ENCODE measurements at places on chromosomes 6 and 20.

- DNase-seq = no peak
These were observed 86.6 kb downstream of the ECT2L start for GRCh38 chr6:138882369-138883017.

- DNase-seq = no peak
These were observed 229.9 kb downstream of the ADGRG6 start for GRCh38 chr6:142531727-142532126.

- no peak for DNase-seq
These were observed 240.5 kb downstream of the ERMARD start for GRCh38 chr6:169991913-169992312.

GRCh38 chr6:7572213-7572943, 17.6 kb upstream of the SNRNP48 start:
- no peak for DNase-seq

DNA sequence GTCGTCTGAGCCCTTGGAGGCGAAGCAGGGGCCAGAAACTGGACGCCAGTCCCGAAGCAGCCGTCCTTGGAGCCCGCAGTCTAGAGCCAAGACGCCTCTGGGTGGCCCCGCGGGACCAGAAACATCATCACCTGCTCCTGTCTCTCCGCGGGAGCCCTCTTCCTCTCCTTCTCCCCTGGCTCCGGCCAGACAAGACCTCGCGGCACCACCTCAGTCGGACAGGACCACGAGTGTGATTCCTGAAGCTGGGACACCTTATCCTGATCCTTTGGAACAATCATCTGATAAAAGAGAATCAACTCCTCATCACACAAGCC, 416 bp downstream of the RSPH4A start:
- DNase-seq = no peak

DNA sequence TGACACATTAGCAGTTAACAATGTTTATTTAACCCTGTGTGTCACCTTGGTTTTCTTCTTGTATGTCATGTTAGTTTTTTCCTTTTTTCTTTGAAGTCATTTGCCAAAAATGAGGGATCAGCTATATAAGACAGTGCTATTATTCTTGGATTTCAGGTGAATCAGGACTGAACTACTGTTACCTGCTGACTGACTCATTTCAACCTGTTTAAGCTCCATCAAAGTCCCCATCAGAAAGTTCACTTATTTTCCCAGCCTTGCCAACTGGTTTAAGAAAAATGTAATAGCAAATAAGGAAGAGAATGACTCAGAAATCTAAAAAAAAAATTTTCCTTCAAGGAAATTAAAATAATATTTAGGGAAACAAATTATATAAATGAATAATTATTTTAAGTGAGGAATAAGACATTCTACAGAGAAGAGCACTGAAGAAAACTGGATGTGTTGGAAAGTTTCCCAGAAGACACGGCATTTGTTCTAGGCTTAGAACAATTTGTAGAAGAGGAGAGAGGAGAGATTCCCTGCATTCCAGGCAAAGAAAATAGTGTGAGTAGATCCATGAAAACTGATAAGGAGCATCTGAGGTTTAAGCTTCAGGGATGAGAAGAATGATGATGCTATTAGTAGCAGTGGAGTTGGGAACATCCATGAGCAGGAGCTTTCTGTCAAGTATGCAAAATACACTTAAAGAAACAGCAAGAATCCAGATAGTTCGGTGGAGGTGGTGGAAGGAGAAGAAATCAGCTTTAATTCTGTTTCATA, 84.9 kb upstream of the SIM1 start:
- no peak for DNase-seq

- DNase-seq = no peak
These were observed 7.3 kb upstream of the MDFI start for GRCh38 chr6:41630946-41631345.

GRCh38 chr6:151551223-151551857, 57.5 kb downstream of the CCDC170 start:
- no peak for DNase-seq

DNA sequence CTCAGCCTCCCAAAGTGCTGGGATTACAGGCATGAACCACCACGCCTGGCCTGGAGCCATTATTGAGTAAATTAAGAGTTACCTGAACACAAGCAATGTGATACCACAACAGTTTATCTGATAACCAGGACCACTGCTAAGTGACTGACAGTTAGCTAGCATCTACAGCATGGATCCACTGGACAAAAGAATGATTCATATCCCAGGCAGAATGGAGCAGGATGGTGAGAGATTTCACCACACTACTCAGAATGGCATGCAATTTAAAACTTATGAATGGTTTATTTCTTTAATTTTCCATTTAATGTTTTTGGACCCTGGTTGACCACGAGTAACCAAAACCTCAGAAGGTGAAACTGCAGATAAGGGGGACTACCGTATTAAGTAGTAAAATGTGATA, 48.6 kb downstream of the RALGAPA2 start:
- no peak for DNase-seq

DNA sequence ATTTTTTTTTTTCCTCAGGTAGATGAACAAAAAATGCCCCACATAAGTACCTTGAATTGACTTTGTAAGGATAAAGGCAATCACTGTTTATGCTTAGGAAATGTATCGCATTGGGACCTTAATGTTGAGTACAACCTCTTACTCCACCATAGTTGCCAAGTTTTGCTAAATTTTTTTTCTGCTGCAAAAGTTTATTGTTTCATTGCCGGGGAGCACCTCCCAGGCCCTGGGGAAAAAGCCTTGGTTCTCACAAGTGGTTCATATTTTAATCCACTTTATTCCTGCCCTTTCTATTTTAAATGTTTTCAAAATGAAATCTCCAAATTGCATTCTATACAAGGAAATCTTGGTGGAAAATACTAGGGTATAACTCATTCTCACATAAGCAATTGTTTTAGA, 52.3 kb upstream of the UTRN start:
- DNase-seq = no peak

DNA sequence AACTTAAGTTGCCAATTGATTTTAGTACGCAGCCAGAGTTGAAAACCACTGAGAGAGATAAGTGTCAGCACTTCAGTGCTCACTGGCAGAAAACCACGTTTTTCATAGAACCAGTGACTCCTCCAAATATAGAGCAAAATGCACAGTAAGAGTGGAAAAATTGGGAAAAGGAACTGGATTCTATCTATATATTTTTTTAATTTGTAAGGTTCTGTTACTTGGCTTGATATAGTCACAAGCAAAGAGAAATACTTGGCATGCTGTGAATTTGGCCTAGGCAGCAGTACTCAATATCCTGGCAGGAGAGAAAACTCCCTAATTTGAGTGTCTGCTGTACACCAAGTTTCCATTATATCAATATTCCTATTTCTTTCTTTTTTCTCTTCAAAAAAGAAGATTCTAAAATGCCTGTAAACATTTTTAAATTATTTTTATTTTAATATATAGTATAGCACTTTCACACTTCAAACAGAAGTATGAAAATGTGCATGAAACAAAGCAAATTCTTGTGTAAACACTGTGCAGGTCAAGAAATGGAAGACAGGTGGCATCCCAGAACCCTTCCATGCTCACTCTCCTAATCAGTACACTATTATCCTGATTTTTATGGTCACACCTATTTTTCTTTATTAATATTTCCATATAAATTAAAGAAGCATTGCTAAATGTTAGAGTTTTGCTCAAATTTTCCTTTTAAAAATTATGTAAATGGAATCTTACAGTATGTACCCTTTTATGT, 561.8 kb upstream of the RNF217 start:
- no peak for DNase-seq

GRCh38 chr6:167644412-167645132, 182.1 kb upstream of the AFDN start:
- DNase-seq = no peak

DNA sequence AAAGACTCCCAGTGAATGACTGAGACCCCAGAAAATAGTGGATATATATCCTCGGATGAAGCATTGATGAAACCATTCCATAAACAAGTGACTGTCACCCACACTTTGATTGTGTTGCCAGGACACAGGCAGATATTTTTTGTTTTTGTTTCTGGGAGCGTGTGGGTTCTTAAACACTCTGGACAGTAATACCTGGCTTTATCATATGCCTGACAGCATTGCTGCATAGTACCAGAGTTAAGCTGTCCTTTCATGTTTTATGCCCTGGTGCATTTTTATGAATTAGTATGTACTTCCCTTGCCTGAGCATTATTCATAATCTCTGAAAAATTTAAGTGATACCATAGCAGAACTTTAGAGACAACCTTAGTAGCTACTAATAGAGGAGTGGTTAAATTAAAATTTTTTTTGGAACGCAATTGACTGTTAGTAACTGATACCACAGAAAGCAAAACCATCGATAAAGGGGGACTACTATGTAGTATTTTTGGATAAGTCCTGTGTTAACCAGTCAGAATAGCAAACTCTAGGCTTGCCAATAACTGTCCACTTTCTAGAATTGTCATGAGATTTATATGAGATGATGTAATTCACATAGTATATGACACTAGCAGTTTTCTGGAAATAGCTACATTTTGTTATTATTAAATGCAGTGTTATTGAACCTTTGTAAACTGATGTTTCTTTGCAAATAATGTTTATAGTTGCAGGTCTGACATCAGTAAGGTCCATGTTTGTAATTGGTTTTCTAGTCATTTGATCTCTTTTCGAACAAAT, 30.4 kb downstream of the SENP6 start:
- DNase-seq = no peak

DNA sequence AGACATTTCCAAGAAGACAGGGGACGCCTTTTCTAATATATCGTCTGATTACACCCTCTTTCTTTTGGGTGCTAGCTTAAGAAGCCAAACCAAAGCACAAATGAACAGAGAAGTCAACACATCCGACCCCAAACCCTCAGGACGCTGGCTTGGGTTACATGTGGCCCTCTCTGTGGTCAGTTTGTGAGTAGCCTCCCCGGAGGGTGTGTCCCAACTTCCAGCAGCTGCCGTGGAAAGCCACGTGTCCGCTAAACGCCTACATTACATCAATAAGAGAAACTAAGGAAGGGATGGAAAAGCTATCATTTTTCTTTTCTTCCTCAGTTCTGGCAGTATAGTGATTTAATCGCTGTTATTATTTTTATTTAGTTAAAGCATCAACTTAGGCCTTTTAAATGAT, 487 bp upstream of the BMP6 start:
- DNase-seq = no peak

DNA sequence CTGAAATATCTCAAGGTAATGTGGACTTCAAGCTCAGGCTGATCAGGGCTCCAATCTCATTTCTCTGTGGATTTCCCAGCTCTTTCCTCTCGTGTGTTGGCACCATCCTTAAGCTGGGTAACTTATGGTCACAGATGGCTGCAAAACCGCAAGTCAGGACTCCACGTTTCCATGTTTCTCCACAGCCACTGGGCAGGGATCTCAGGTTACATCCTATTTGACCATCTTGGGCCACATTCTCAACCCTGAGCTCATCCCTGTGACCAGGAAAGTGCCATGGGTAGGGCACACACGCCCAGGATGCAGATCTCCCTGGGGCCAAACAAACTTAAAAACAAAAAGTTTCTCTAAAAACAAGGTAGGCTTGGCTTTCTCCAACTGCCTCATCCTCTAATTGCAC, 15.4 kb downstream of the RPS6KA2 start:
- no peak for DNase-seq

DNA sequence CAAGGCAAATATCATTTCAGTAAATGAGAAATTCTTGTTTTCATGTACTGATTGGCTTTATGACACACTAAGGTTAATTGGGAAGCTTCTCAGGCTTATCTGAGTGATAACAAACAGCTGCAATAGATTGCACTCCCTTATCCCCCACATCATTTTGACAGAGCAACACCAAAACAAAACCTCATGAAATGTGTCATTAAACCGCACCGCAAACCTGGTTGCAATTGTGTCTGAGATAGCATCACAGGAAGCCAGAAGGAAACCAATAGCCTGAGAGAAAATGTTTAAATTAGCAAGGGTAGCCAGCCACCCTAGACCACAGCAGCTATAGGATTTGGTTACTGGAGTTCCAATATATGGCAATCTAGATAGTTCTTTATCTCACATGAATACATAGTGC, 31.6 kb upstream of the LAMA4 start:
- DNase-seq = no peak

DNA sequence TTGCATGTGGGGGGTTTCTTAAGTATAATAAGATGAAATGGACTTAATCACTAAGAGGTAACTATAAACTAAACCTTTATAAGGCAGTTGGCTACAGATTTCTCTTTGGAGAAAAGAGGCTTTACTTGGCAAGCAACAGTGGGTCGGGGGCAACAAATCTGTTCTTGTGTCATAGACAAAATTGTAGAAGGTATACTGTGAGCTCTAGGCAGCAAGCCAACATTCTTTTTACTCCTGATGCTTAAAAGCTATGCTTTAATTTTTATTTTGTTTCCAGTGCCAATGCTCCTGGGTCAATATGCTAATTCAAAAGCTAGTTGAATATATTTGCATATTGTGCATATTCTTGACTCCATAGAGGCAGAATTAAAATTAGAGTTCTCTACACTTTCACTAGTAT, 495.4 kb downstream of the BTBD3 start:
- DNase-seq = no peak

DNA sequence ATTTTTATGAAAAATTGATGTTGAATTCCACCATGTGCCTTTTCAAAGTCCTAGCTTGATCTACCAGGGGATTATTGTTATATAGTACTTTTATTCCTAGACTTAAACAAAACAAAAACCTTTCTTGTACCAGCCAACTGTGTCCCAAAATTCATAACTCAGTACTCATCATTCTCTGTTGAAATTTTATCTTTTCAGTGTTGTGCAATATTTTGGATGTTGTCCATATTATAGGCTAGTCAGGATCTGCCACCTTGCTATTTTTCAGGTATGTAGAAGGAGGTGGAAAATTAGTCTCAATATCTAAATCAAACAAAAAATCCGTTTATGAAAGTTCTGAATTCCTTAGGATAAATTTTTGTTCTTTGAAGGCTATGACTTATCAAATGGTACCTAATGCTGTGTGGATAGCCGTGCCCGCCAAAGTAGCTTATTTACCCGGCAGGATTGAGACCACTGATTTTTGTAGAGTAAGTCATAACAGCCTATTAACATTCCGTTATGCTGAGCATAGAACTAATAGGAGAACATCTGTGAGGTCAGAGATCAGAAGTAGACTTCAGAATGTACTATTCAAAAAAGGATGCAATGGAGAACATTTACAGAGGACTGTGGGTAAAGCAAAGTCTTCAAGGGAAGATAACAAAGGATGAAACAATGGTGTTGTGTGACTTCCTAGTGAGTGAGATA, 304.7 kb downstream of the SOX4 start:
- DNase-seq = no peak

- DNase-seq = peak; percentile 92
These were observed at the start of the genes ESF1 and NDUFAF5 for GRCh38 chr20:13784893-13785715. TSS of gene ESF1 (minus strand) at chr20:13784919. CDS start at chr20:13783140, 1,779 bp downstream. TSS of gene NDUFAF5 (plus strand) at chr20:13785028. CDS start at chr20:13785069, 41 bp downstream.

DNA sequence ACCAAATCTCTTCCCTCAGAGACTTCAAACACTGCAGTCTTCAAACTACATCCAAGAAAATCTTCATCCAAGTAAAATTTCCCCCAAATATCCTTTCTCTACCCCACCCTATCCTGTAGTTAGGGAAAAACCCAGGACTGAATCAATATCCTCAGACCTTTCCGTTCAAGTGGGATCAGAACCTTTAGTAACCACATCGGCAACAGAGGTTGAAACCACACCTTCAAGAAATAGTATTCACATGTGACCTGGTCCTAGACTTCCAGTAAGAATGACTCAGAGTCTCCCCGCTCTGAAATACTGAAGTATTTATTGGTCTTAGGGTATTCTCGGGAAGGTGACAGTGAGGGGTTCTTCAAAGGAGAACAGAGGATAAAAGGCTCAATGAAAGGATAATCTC, 8.7 kb downstream of the HLA-DPA1 start:
- DNase-seq = no peak
